ENCODE measurements at places on chromosomes 2 and 18.

DNA sequence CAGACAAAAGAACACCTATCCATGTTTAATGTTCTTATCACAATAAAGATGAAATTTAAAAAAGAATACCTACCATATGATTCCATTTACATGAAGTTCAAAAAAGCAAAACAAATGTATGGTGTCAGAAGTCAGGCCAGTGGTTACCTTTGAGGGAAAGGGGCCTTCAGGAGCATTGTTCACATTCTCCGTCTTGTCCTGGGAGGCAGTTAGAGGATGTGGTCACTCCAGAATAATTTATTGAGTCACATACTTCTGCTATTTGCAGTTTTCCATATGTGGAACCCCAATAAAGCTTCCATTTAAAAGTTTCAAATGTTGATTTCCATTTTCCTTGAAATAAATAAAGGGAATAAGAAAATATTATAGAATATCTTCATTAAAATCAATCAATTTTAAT, 41.6 kb upstream of the POU3F3 start:
- DNase-seq: no peak

- no peak for DNase-seq
These were observed 279.2 kb upstream of the DCC start for GRCh38 chr18:52060607-52061304.

DNA sequence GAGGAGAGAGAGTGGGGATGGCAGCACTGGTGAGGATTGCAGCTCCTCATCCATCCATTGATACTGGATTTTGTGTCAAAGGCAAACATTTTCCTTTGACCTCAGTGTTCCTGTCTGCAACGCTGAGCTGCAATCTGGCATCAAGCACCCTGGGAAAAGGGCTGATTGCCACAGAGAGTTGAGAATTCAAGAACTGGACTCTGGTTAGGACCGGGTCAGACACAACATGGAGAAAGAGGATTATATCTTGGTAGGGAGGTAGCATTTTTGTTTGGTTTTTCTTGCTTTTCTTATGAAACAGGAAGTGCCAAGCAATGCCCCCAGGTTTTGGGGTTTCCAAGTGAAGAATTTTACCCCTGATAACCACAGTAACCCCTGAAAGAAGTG, 81.9 kb upstream of the PKDCC start:
- no peak for DNase-seq

DNA sequence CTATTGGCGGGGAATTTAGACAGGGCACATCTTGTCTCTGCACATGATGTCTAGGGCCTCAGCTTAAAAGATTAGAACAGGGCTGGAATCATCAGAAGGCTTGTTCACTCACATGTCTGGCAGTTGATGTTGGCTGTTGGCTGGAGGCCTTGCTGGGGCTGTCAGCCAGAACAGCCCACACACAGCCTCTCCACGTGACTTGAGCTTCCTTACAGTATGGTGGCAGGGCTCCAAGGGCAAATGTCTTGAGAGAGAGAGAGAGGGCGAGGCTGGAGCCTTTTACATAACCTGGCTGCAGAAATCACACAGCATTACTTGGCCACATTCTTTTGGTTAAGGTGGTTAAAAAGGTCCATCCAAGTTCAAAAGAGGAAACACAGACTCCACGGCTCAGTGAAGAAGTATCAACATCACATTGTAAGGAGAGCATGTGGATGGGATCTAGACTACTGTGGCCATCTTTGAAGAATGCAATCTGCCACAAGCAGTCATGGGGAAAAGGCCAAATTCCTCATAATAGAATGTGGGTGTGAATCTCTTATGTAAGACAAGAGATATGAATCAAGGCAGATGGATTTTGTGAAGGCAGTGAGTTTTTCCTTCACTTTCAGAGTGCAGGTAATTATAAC, 30.4 kb downstream of the SRSF7 start:
- no peak for DNase-seq

DNA sequence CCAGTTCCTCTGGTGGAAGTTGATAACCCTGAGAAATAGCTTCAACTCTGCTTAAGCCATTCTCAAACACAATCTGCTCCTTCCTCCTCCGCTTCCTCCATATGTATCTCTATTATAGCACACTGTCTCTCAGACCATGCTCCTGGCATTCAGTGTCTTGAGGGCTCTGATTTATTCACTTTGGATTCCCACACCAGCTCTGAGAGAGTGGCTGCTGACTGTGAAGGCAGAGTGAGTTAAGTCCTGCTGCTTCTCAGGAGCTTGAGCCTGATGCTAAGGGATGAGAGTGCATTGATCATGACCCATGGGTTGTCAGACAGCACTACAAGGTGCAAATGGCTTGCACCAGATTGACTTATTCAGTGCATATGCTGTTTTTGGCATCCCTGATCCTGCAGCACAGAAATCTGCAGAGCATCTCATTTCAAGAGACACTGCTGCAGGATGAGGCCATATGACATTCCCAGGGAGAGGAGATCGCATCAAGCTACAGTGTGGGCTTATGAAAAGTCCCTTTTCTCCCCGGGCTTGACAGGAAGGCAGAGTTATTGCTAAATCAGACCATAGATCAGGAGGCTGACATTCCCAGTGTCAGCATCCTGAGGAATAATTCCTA, 500.5 kb upstream of the RAB6C start:
- no peak for DNase-seq

- no peak for DNase-seq
These were observed 61.8 kb downstream of the CDH20 start for GRCh38 chr18:61394983-61395382.

- DNase-seq: no peak
These were observed 101.8 kb downstream of the TRIB2 start for GRCh38 chr2:12818416-12819102.

DNA sequence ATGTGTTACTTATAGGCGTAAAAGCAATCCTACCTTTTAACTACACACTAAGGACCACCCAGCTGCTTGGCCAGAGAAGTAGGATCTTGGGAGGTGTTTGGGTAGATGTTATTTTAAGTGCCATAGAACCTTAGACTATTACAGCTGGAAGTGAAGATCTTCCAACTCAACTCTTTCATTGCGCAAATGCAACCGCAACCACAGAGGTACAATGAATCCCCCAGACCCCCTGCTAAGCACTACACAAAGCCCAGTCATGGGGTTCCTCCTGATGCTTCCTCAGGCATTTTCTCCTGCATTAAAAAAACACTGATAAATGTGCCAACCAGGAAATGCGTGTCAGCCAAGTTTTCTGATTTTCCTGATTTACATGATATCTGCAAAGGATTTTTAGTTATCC, 246.0 kb downstream of the LRRTM1 start:
- no peak for DNase-seq

DNA sequence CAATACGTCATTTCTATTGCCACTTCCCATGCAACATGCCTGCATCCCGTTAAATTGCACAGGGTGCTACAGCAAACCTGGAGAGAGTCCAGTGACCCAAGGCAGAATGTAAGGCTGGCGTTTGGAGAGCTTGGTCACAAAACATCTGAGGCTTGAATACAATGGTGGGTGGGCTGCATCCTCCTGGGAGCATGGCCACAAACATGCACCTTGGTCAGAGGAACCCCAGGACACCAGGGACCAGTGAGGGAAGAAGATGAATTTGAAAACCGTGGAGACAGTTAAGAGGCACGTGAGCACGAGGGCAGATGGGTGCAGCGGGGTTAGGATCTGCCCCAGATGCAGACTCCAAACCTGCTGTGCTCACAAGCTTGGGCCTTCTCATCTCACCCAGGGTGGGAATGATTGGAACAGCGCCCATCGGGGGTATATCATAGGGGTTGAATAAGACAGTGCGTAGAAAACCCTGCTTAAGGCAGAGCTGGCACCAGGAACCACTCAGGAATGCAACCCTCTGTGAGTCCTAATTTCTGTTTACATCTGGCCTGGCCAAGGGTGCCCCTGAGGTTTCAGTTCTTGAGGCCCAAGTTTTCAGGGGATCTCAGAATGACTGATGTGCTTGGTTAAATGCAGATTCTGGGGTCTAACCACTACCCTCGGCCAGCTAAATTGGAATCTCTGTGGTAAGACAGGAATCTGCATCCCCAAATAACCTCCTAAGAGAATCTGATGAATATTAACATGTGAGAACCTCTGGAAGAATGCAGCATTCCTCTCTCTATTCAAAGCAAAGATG, 97.2 kb downstream of the ARL4C start:
- no peak for DNase-seq

GRCh38 chr2:238913931-238914647, 66.2 kb downstream of the TWIST2 start:
- DNase-seq: no peak

DNA sequence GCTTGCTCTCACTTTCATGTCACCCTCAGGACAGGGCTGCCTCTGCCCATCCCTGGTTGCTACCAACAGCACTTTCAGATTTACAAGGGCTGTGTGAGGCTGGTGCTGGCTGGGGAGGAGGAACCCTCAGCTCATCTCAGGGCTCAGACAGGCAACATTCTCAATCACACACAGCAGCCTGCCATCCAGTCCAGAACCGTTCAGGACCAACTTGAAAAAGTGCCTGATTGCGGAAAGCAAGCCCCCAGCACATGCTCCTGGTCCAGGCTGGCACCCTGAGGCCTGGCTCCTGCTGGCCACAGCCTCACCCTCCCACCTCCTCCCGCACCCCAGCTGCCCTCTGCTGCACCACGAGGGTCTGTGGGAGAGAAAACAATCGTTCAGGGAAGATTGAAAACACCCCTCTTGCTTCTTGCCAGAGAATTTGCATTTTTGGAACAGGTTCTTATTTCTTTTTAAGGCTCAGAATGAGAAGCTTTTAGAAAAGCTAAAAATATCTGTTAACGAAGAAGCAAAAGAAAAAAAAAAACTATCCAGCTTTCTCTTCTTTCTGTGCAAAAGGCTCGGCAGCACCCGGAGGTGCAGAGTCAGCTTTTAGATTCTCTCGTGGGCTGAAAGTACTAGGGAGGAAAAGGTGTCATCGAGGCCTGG, 403.8 kb upstream of the ID2 start:
- DNase-seq: no peak

GRCh38 chr2:109681633-109682380, 67.6 kb downstream of the SOWAHC start:
- no peak for DNase-seq

- DNase-seq: no peak
These were observed 12.2 kb downstream of the SCN1A start for GRCh38 chr2:166115589-166115988.

- DNase-seq: no peak
These were observed 13.6 kb downstream of the DUSP11 start for GRCh38 chr2:73766349-73766748.

DNA sequence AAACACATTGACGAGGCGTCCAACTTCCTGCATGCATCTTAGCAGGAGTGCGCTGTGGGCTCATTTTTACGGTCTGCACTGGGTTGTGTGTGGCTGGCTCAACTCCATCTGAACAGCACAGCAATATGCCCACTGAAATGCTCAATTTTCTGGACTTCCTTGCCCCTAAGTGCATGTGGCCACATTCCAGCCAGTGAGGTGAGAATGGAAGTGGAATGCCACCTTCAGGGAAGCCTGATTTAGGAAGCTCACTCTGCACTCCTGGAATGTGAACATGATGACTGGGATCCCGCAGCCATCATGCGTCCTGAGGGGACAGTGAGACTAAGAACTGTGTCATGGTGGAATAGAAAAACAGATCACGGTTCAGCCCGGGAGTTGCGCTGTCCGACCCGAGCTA, 76.2 kb downstream of the PSMG2 start:
- no peak for DNase-seq

DNA sequence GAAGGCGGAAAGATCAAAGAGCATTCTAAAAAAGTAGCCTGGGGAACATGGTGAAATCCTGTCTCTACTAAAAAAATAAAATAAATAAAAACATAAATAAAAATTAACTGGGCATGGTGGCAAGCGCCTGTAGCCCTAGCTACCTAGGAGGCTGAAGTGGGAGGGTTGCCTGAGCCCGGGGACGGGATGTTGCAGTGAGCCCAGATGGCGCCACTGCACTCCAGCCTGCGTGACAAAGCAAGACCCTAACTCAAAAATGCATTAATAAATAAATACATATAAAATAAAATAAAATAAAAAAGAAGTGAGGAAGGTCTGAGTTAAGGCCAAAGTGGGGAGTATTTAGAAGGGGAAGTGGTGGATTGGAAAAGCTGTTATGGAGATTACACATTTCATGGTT, 1.3 kb upstream of the PSMD14 start:
- no peak for DNase-seq

- DNase-seq: no peak
These were observed 291.3 kb upstream of the FBXO11 start for GRCh38 chr2:48197618-48198017.

DNA sequence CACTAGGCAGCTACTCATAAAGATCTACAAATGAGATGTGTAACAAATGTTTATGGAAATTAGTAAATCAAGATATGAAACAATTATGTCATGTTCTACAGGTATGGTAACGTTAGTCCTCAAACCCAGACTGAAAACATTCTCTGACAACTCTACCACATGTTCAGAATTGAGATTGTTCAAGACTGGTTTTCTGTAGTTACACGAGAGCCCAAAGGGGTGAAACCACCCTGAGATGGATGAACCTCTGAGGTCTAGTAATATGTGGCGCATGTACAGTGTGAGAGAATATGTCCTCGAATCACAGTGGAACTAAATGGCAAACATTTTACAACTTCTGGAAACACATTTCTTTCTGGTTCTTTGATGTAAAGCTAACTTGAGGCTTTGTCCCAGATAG, 614.3 kb downstream of the ZEB2 start:
- DNase-seq: no peak

- no peak for DNase-seq
These were observed 306.2 kb downstream of the SETBP1 start for GRCh38 chr18:44986933-44987332.
